NB4 (cell line): ENCODE measurements at places on chromosomes 6 and 20.
A peak's percentile ranks its signal among the peaks of the same experiment; 100 is the strongest.

GRCh38 chr20:10433014-10433622 is 904 bp downstream of the MKKS start:
- no peak for DNase-seq

- DNase-seq, result no peak
Measured at GRCh38 chr6:138510093-138510492, 10.8 kb upstream of the NHSL1 start.

DNA sequence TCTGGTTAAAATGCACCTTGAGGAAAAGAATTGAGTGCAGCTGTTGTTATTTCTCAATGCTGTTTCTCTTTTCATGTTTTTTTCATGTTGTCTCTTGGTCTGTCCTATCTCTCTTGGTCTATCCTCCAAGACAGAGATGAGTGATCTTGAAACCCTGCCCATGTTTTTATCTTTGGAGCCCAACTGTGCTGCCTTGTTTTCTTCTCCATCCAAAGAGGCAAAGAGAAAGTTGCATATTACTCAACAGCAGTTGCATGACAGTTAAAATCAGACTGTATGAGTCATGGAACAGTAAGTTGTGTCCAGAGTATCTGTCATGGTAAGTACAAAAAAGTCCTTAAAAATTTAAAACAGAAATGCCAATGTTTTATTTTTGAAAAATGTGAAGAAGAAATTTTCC is 26.2 kb downstream of the BCAS1 start:
- peak; percentile 28 for DNase-seq

- DNase-seq, result no peak
Measured at GRCh38 chr20:61735503-61735785, 330.2 kb downstream of the TAF4 start.

DNA sequence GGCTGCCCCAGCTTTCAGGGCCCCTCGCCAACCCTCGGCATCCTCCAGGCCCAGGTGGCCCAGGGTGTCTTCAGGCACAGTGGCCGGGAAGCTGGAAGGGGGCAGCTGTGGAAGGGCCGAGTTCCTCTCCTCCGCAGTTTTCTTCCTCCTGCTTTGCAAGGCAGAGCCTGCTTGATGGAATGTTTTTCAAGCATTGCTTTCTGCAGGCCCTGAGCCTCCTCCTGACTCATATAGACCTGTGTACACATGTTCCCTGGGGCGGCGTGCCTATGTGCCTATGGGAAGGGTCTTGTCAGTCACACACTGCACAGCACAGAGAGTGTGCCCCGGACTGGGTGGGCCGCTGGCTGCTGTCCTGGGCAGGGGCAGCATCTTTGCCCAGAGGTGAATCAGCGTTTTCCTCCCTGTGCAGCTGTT is 107.5 kb downstream of the ERMARD start:
- DNase-seq, result no peak

GRCh38 chr6:131000544-131000943 is 62.5 kb downstream of the EPB41L2 start:
- DNase-seq, result no peak

- DNase-seq, result no peak
Measured at GRCh38 chr20:33640287-33640686, 21.8 kb upstream of the C20orf144 start.

GRCh38 chr6:6812427-6812826 is 223.9 kb downstream of the LY86 start:
- DNase-seq, result no peak

GRCh38 chr6:146856296-146856695 is 257.5 kb downstream of the ADGB start:
- no peak for DNase-seq

GRCh38 chr20:13342469-13343242 is 121.6 kb downstream of the ISM1 start:
- DNase-seq, result no peak

DNA sequence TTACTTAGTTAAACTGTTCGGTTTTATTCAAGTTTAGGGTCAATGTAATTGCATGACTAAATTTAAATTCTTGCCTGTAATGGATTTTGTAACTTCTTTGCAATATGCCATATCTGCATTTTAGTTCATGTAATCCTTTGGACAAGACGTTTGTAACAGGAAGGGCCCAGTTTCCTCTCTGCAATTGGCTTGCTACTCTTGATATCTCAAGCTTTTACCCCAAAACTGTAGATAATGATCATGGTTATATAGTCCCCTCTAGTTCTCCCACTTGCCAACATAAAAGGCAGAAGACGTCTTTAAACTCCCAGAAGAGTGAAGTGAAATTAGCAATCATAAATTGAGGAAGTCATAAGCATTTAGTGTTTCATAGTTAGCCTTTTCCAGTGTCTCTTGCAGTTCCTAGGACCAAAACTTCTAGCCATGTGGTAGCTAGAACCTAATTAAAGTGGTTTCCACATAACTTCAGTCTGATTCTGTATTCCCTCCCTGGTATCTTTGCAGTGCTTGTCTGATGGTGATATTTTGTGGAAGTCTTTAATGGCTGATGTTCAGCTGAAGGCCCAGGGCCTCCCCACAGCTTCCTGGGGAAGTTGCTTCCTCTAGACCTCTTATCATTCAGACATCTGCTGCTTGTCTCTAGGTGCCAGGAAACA is 117.8 kb upstream of the SUPT3H start:
- DNase-seq, result peak; percentile 91

DNA sequence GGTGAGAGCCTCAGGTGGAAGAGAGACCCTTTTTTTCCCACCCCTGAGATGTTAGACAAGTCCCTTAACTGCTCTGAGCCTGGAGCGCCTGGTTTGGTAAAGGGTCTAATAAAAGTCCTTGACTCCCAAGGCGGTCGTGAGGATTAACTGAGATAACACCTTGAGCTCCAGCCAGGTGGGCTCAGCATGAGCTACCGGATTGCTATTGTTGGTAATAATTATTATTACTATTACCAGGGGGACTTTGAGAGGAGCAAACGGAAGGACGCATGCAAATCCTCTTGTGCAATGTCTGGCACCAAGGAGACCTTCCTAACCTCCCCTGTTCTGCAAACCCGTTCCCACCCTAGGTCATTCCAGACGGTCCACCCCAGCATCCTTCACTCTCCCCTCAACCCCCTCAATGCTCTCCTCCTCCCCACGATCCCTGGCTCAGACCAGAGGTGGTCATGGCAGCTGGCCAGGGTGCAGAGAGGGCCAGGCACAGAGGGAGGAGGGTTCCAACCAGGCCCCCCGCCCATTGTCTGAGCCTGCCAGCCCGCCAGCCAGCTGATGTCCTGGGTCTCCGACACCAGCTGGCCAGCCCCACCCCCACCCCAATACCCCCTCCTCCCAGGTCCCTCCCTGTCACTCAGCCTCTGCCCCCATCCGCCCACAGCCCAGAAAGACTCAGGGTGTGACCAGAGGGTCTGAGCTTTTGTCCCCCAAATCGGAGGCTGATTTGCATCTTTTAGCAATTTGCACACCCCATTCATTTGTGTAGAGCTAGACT is 14.3 kb upstream of the CBFA2T2 start:
- no peak for DNase-seq

DNA sequence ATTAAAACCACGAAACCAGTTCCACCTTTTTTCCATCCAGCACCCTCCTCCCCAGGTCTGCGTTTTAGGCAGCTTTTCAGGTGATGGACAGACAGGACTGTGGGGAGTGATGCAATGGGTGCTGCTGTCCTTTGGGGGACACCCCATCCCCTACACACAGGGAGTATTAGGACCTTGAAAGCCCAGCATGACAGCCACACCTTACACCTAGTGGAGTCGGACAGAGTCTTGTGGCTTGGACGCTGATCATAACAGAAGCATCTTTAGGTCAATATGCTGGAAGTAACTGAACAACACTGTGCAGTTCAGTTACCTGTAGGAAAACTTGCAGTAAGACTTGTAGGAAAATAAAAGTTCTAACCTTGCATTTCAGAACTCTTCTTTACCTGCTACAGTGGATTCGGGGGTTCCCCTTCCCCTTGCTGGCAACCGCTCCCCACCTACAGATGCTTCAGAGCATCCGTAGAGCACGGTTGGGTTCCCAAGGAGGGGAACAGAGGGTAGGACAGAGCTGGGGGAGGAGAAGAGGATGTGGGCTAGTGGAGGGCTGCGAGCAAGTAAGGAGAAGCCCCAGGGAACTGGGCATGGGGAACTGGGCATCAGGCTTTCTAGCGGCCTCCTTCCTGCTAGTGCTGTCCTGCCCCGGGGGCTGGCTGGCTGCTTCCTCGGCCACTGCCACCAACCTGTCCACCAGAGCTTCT is 31.7 kb downstream of the PLEKHG1 start:
- peak; percentile 7 for DNase-seq

- peak; percentile 39 for DNase-seq
Measured at GRCh38 chr6:25717866-25718740, 36.4 kb upstream of the SLC17A4 start.

GRCh38 chr6:22764496-22764895 is 195.1 kb downstream of the HDGFL1 start:
- no peak for DNase-seq

GRCh38 chr6:110960014-110960390 is 1.5 kb downstream of the GTF3C6 start:
- DNase-seq, result no peak

GRCh38 chr20:37821696-37822095 is 81.2 kb upstream of the VSTM2L start:
- no peak for DNase-seq
